HT1080 (cell line): ENCODE measurements at places on chromosomes 7 and 10. TPM values are rescaled to one million over a fixed set of nuclear protein-coding genes. Genes with fewer than 3 reads are reported as not detected.
A peak's percentile ranks its signal among the peaks of the same experiment; 100 is the strongest.

Gene GPR85
- 3.2 and 3.5 TPM in 2 replicates for total RNA-seq

- DNase-seq = no peak
Observed at GRCh38 chr10:55233505-55233904, 432.5 kb upstream of the PCDH15 start.

GRCh38 chr10:121064491-121064890 lies 213.3 kb downstream of the WDR11 start:
- DNase-seq = no peak

Gene RGR
- total RNA-seq = not detected in 2 replicates

GRCh38 chr7:125061776-125062397 lies 132.3 kb upstream of the POT1 start:
- peak; percentile 83 for DNase-seq

DNA sequence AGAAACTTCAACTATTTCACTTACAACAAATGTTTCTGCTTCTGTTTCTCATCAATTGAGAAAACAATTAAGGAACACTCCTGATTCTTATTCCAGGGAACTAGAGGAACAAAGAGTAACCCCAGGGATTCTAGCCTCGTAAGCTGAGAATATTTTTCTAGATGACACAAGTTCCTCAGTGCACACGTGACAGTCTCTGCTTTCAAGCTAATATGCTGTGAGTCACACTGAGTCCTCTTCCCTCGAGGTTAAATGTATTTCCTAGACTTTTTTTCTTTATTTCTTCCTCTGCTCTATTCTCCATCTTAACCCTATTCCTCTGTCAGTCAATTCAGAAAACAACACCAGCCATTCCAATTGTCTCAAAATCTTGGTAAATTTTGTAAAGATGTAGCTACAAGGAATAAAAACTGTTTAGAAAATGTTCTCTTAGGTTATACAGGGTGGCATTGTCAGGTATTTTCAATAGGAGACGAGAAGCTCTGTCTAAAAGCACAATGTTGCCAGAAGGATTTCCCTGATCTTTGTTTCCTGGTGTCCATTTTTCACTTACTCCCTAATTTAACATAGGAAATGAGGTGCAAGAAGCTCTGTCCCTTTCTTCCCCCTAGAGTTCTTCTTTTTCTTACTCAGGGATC lies 5.8 kb upstream of the C1GALT1 start:
- peak; percentile 87 for DNase-seq

- DNase-seq = no peak
Observed at GRCh38 chr7:75888464-75889222, 9.8 kb downstream of the RHBDD2 start.

DNA sequence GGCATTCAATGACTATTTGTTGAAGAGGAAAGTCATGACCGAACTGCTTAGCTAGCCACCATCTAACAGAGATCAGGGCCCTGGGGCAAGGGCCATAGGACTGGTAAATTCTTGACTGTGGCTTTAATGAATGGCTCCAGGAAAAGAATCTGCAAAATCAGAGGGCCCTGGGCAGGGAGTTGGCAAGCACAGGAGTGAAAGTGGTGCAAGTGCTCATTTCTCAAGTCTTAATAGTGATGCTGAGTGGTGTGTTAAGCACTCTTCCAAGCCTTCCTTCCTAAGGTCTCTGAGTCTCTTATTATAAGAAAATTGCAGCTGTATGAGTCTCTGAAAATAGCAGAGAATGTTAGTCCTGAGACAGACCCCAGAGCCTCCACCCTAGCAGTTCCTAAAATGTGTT lies 46.3 kb upstream of the EGR2 start:
- DNase-seq = no peak

DNA sequence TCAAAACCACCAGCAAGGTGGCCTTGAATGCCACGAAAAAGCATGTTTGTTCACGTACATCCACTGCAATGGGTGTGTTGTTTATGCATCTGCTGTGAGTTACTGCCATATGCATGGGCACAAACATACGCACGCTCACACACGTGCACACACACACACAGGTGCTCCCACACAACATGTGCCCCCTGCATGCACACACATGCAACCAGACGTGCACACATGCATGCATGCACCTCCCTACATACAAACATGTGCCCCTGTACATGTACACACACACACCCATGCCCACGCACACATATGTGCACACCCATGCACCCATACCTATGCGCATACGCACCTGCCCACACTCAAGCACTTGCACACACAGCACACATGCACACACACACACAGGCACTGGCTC lies 10.1 kb upstream of the DMBT1 start:
- DNase-seq = no peak

DNA sequence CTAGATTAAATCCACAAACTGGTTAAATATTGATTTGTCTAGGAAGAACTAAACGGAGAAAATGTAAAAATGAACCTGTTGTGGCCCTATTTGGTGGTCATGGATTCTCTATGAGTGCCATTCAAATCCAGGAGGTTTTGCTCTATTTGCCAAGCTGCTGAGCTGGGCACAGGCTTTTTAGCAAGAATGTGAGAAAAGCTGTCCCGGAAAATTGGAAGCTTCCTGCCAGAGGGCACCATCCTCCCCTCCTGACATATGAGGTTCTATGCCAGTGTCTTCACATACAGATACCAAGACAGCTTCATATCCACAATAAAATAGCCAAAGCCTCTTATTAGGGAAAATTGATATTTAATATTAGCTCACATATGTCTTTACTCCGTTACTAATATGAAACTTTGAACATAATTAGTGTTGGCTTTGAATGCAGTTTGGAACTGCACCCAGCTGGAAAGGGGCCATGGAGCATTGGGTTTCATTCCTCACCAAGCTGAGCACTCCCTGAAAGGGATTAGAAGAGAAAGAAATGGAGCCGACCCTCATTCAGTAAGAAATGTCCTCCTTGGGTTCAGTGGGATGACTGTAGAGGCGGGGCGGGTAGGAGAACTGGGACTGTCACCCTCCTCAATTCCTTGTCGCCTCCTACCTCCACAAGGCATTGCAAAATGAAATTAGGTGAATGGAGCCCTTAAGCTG lies 47.8 kb downstream of the NRCAM start:
- no peak for DNase-seq

DNA sequence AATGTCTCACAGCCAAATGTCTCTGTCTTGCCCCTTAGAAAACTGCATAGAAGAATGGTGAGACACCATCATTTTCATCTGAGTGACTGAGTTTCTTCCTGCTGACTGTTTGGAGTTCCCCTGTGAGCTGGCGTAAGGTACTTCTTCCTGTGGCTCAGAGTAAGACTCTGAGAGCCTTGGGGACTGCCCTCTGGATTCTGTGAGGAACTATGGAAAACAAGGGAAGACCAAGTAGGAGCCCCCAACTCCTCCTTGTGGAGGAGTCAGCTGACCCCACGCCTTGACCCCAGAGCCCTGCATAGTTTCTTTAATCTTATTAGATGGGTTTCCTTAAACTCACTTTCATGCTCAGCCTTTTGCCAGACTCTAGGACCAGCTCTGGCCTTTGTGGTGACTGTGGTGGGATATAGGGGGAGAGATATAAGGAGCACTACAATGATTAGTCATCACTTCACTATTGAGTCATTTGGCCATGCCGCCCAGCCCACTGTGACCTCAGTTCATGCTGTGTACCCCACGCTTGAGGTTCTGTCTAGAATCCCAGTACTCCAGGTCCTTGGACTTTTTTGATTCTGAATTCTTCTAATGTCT lies 51.8 kb upstream of the FAM133B start:
- peak; percentile 94 for DNase-seq

Gene CNOT4
- total RNA-seq = 9.3 and 13.2 TPM in 2 replicates

Gene MINPP1
- 26.5 and 27.3 TPM in 2 replicates for total RNA-seq

DNA sequence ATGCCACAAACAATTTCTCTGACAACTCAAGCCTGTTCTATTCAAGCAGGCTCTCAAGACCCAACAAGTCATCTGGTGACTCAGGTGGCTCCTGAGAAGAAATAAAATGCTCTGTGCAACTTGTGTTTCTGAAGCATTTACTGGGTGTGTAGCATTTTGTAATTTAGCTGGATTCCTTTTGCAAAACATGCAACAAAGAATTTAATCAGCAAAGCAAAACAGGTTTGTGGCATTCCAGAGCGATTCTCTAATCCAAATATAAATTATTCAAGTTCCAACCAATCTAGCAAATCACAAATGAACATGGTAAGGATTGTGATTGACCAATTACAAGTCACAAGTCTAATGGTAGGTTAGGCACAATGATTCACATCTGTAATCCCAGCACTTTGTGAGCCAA lies 39.8 kb upstream of the C10orf67 start:
- DNase-seq = no peak

GRCh38 chr7:158021836-158022235 lies 565.8 kb downstream of the PTPRN2 start:
- DNase-seq = no peak

Gene ZNF365
- total RNA-seq = 8.2 and 8.8 TPM in 2 replicates

Gene CALHM3
- total RNA-seq = not detected in 2 replicates

Gene FAM25C
- total RNA-seq = not detected in 2 replicates

GRCh38 chr10:94307046-94307615 lies 55.6 kb downstream of the NOC3L start:
- DNase-seq = no peak

- DNase-seq = no peak
Observed at GRCh38 chr10:103668351-103669242, 175.1 kb downstream of the NEURL1 start.

- no peak for DNase-seq
Observed at GRCh38 chr7:122515404-122515803, 183.5 kb downstream of the RNF133 start.

DNA sequence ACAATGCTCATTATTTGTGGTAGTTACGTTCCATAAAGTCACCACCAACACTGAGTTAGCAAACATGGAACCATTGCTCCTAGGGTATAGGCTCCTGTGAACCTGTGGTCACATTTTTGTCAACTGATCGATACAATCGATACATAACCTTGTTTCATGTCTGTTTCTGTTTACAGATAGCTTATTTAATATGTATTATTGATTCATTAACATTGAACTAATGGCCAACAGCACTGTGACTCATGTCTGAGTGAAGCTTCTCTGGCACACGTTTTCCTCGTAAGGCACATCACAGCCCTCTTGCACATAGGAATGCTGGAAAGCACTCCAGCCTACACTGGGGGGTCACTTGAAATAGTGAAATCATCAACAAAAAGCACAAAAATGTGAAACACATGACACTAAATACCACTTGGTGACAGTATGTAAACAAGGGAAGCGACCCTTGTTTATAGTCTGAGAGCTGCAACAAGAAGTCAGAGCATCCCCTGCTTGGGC lies 27.0 kb downstream of the GHRHR start:
- DNase-seq = no peak

Gene SLC13A1
- not detected in 2 replicates for total RNA-seq

DNA sequence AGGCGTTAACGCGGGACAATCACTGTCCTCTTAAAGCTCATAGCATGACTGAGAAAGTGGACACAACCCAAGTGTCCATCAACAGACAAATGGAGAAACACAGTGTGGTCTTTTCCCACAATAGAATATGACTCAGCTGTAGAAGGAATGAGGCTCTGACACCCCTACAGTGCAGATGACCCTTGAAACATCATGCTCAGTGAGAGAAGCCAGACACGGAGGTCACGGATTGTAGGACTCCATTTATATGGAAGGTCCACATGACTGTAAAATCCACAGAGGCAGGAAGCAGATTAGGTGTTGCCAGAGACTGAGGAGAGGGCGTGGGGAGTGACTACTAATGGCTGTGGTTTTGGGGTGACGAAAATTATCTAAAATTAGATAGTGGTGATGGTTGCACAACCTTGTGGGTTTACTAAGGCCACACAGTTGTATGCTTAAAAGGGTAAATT lies 6.1 kb upstream of the NCAPG2 start:
- peak; percentile 80 for DNase-seq

Gene PIK3CG
- 1.9 and 2.1 TPM in 2 replicates for total RNA-seq

Gene NEUROG3
- not detected in 2 replicates for total RNA-seq
